ENCODE measurements at places on chromosomes 16 and 17.
A peak's percentile ranks its signal among the peaks of the same experiment; 100 is the strongest.

DNA sequence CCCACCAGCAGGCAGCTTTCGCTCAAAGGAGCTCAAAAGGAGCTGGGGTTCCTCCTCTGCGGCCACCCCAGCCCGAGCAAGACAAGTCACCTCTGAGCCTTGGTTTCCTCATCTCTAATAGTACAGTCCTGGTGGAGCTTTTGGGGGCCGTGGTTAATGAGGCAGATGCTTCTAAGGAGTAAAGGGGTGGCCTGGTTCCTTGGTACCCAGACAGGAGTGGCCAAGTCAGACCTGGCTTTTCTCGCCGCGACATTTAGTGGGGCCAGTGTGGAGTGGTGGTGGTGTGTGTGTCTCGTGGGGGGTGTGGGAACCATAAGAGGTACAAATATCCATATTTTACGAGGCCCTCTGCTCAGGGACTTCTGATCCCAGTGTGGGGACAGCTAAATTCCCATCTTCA lies 6.7 kb downstream of the FOXF1 start:
- DNase-seq, result no peak

GRCh38 chr17:55219934-55220333 lies 44.8 kb upstream of the HLF start:
- DNase-seq, result no peak

- peak; percentile 70 for DNase-seq
These were observed 47.2 kb downstream of the SRL start for GRCh38 chr16:4194661-4195060.

DNA sequence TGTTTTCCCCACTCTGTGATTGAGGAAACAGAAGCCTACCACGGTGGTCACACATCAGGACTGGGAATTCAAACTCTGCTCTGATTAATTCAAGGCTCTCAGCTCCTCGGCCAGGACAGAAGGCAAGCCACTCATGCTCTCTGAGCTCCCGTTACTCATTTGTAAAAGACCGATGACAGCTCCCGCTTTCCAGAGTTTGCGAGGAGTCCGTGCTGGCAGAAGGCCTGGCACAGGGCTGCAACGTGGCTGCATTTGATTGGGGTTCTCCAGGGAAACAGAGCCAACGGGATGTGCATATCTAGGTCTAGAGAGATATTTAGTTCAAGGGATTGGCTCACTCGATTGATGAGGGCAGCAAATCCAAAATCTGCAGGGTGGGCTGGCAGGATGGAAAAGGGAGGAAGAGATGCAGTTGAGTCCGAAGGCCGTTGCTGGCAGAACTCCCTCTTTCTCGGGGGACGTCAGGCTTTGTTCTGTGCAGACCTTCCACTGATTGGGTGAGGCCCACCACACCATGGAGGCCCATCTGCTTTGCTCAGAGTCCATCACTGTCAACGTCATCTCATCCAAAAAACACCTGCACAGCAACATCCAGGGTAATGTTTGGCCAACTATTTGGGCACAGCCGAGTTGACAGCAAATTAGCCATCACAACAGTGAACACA lies 215.5 kb upstream of the RPL38 start:
- DNase-seq, result no peak

GRCh38 chr16:78732696-78733095 lies 633.2 kb downstream of the WWOX start:
- no peak for DNase-seq

GRCh38 chr17:28705074-28705659 lies 6.5 kb downstream of the PROCA1 start:
- DNase-seq, result no peak

GRCh38 chr17:44610331-44610730 lies 45.9 kb upstream of the MEIOC start:
- no peak for DNase-seq

- DNase-seq, result no peak
These were observed 4.4 kb downstream of the G6PC3 start for GRCh38 chr17:44074911-44075285.

DNA sequence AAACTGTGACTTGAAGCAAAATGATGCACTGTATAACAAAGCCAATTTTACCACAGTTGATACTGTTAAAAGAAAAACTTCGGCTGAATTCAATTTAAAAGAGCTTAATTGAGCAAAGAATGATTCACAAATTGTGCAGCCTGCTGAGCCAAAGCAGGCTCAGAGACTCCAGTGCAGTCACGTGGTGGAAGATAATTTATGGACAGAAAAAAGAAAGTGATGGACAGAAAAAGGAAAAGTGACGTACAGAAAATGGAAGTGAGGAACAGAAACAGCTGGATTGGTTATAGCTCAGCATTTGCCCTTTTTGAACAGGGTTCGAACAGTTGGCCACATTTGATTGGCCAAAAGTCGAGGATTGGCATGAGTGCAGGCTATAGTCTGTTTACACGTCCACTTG lies 25.7 kb downstream of the ZSWIM7 start:
- no peak for DNase-seq

DNA sequence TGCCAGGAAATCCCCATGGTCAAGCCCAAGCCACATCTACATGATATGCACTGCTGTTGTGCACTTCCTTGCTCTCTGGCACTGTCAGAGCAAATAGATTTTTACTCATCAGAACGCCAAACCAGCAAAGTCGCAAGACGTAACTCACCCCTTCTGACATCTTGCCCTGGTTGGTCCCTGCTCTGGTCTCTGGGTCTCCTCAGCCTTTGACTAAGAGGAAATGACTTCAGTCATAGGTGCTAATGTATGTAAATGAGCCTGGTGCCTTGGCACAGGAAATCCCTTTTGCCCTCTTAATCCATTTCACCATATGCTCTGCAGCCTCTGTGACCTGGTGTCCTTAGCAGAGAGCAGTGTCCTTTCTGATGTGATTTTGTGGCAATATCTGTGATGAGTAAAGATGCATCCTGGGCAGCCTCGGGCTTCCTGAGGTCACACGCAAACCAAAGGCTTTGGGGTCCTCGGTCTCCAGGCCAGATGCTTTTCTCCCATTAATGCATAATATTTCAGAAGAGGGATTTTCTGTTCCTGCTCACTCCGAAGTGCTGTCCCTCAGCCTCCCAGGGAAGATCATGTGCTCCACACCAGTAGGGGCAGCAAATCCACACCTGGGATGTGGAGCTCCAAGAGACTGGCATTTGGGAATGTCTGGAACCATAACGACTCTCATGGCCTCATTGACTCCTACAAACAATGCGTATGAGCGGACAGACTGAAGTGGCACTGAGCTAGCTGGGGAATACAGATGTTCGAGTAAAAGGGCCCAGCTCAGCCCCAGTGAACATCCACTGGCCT lies 66.9 kb downstream of the GP2 start:
- DNase-seq, result no peak

DNA sequence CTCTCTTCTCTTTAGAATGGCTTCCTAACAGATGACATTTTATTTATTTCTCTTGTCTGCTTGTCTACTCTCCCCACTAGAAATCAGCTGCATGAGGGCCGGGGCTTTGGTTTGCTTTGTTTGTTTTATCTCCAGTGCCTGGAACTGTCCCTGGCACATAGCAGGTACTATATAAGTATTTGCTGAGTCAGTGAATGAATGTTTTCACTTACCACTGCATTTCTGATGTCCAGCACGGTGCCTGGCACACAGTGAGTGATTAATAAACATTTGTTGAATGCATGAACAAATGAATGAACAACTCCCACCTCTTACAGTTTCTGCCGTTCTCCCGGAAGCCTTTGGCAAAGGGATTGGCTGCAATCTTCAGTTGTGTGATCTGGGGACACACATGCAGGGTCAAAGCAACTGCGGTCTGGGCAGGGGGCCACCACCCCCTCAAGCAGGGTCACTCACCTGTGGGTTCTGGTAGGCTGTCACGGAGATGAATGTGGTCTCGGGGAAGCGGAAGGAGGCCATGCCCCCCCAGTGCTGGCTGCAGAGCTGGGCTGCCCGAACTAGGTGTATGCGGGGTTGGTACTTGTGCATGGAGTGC lies 3.4 kb downstream of the TBX6 start:
- no peak for DNase-seq

GRCh38 chr16:83932304-83932703 lies 20.7 kb upstream of the OSGIN1 start:
- no peak for DNase-seq

DNA sequence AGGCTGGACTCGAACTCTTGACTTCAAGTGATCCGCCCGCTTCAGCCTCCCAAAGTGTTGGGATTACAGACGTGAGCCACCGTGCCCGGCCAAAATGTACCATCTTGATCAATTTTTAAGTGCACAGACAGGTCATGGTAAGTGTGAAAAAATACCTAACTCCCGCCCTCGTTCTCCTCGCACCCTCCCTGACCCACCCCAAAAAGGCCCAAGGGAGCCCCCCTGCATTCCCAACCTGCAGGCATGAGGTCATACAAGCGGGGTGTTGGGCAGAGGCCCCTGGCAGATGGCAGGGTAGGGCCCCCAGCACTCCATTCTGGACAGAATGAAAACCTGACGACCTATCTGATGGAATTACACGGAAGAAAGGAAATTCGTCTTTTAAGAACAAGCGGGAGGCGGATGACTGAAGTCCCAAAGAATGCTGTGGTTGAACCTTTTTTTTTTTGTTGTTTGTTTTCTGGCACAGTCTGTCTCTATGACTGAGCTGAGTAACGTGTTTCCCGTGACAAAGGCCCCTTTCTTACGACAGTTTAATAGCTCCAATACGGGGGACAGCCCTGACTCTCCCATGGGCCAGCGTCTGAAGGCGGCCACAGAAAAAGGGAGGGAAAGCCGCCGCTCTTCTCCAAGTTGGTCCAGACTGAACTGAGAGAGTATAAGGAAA lies 376.4 kb downstream of the SLC39A11 start:
- DNase-seq, result no peak

DNA sequence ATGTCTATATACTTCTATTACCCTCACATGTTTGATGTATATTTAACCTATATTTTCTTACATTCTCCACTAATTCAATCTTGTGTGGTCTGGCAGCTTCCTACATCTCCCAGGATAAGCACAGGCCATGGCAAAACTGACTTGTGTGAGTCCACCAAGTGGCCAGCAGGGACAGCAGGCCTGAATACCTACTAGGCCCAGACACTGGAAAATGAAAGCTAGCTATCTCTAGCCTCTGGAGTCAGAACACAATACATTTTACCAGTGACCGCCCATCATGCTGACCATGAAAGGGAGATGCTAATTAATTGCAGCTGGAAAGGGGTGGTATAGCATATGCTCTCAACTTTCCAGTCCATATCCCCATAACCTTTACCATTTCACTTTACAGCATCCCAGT lies 132.3 kb downstream of the PCTP start:
- DNase-seq, result no peak

- peak; percentile 44 for DNase-seq
These were observed 5.2 kb upstream of the CCDC182 start for GRCh38 chr17:57750109-57750871.

- DNase-seq, result peak; percentile 70
These were observed 4.2 kb upstream of the SREBF1 start for GRCh38 chr17:17840751-17841591.

DNA sequence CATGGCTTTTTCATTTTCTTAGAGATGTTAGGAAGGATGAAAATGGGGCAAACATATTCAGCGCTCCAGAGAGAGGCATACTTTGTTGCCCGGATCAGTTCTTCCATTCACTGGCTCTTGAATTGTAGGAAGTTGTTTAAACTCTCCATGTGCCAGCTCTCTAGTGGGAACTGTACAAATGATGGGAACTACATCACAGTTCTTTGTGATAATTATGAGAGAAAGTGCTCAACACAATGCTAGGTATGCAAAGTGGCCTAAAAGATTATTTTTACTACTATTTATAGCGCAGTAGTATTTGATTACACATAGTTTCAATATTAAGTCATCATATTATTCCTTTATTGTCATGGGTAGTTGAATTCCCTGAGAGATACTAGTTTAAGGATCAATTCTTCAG lies 268.5 kb downstream of the RBFOX1 start:
- DNase-seq, result no peak

DNA sequence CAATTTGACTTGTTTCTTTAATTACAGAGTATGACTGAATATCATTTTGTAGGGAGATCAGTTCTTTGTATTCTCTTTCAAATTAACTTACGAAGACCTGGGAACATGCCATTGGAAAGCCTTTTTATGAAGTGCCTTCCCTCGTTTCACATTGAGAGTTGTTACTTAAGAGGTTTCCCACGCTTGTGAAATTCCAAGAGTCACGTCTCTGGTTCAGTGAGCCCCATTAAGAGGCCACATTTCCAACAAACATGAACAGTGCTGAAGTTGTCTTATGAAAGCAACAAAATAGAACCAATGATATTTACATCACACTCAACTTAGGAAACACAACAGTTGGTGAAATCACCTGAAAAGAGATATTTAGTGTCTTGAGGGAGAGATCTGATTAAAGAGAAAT lies 334.1 kb downstream of the TOX3 start:
- DNase-seq, result no peak
